ENCODE measurements at places on chromosomes 7 and 10. TPM values are rescaled to one million over a fixed set of nuclear protein-coding genes. Genes with fewer than 3 reads are reported as not detected.

SLC16A9 gene
- total RNA-seq: 0.65 TPM

EPO gene
- total RNA-seq: not detected

TWIST1 gene
- 13.5 TPM for total RNA-seq

DIP2C gene
- total RNA-seq: 9.1 TPM

OR2A42 gene
- not detected for total RNA-seq

VENTX gene
- total RNA-seq: not detected

TMEM229A gene
- total RNA-seq: 2.1 TPM

NKX1-2 gene
- not detected for total RNA-seq

COBL gene
- not detected for total RNA-seq

CUX1 gene
- total RNA-seq: 57.2 TPM

CPVL gene
- total RNA-seq: not detected

GNGT1 gene
- not detected for total RNA-seq

ACSL5 gene
- 8.1 TPM for total RNA-seq

CDK1 gene
- total RNA-seq: 12.1 TPM

HEPACAM2 gene
- total RNA-seq: not detected

CLDN4 gene
- total RNA-seq: under 0.01 TPM

LGI1 gene
- not detected for total RNA-seq

LRRC61 gene
- not detected for total RNA-seq

ZEB1 gene
- total RNA-seq: 20.2 TPM

PHKG1 gene
- not detected for total RNA-seq

SPDYE2B gene
- not detected for total RNA-seq

PRKRIP1 gene
- total RNA-seq: 14.4 TPM

ADRB1 gene
- total RNA-seq: not detected

OR2A7 gene
- not detected for total RNA-seq

CTAGE6 gene
- not detected for total RNA-seq

AKR1C8 gene
- total RNA-seq: not detected

C1GALT1 gene
- 30.0 TPM for total RNA-seq

SLC26A3 gene
- not detected for total RNA-seq
